Activated naive CD4-positive, alpha-beta T cell treated with anti-CD3 and anti-CD28 coated beads, Interleukin-2, amount 50 U/mL, for 16 hours (primary cell): ENCODE measurements at places on chromosomes 4 and X.

DNA sequence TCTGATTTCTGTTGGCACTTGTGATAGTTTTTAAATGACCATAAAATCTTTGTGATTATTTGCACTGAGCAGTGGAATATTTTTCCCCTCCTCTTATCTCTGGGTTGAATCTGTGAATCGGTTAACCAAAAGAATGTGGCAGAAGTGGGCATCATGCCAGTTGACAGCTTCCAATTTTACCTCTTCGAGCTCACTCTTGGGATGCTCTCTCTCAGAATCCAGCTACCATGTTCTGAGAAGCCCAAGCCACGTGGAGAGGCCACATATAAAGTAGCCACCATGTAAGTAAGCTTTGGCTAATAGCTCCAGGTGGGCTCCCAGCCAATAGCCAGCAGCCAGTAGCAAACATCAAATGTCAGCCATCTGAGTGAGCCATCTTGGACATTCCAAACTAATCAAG, 12.9 kb upstream of the WDR19 start:
- no peak for DNase-seq

- no peak for DNase-seq
Observed at GRCh38 chrX:39536211-39536610, 561.5 kb downstream of the BCOR start.

- no peak for DNase-seq
Observed at GRCh38 chr4:4808086-4808485, 51.4 kb upstream of the MSX1 start.

DNA sequence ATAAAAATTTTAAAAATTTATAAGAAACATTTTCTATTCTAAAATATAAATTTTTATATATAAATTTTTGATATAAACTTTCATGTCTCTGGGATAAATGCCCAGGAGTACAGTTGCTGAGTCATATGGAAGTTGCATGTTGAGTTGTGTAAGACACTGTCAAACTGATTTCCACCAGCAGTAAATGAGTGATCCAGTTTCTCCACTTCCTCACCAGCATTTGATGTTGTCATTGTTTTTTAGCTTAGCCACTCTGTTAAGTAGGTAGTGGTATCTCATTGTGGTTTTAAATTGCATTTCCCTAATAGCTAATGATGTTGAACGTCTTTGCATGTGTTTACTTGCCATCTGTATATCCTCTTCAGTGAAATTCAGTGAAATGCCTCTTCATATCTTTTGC, 66.5 kb downstream of the MAMLD1 start:
- no peak for DNase-seq

DNA sequence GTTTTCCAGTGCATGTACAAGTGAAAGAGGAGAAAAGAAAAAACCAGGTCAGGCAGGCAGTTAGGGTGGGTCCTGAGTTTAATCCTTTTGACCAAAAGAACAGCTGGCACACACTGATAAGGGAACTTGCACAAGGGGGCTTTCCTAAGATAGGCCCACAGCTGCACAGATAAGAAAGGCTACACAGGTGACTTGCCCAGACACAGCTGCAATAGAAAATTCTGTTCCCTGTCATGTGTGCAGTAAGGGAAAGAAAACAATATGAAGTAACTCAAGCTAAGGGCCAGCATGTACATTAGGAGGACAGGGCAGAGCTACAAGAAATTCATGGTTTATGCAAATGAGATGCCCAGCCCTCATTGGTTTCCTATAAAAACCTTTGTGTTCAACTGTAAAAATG, 32.9 kb downstream of the LUZP4 start:
- no peak for DNase-seq

- DNase-seq, result peak; percentile 62
Observed at GRCh38 chr4:6926681-6927478, 17.3 kb downstream of the TBC1D14 start.

- DNase-seq, result no peak
Observed at GRCh38 chr4:75087865-75088264, 154.9 kb downstream of the PARM1 start.

DNA sequence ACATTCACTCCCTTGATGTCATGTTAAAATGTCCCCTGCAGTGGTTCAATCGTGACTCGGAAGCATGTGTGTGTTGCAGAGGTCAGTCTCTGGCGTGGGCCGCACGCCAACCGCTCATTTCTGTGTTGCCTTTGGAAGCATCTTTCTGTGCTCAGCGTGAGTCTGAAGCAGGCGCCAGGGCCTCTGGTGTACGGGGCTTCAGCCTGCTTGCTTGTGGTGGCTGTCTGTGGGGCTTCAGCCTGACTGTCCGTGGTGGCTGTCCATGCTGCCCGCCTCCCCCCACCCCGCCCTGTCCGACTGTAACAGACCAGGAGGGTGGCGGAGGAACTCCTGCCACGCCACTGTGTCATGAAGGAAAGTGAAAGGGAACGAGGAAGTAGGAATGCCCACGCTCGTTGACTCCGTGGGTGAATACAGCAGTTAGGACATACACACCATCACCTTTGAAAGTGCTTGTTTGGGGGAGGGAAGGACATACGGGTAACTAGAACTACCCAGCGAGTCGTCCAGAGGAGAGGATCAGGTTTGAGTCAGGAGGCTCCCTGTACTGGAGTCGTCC, 14.7 kb upstream of the CLCN4 start:
- DNase-seq, result no peak

GRCh38 chr4:127533028-127533700, 99.6 kb upstream of the INTU start:
- no peak for DNase-seq

DNA sequence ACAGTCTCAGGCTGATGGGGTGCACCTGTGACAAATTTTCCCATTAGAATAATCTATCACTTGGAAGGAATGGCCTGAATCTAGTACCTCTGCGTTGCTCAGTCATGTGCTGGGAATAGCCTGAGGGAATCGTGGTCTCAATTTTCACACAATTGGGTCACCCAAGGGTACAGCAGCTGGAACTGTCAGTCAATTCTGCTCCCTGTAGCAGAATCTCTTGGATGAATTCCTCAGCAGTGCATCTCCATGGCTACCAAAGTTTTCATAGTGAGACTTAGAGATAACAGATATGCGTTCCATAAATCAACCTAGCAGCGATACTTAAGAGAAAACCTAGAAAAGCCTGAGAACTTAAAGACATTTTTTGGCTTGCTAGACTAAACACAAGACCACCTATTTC, 288.7 kb upstream of the CTSO start:
- no peak for DNase-seq

DNA sequence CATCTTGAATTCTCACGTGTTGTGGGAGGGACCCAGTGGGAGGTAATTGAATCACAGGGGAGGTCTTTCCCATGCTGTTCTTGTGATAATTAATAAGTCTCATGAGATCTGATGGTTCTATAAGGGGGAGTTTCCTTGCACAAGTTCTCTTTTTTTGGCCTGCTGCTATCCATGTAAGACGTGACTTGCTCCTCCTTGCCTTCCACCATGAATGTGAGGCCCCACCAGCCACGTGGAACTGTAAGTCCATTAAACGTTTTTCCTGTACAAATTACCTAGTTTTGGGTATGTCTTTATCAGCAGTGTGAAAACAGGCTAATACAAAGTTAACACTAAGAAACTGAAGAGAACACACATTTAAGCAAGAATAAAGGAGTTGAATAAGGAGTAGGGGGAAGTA, 16.0 kb downstream of the TBCK start:
- no peak for DNase-seq

GRCh38 chrX:129622757-129623301, 31.9 kb downstream of the APLN start:
- no peak for DNase-seq

- DNase-seq, result no peak
Observed at GRCh38 chr4:138757432-138757831, 258.1 kb upstream of the NOCT start.

- no peak for DNase-seq
Observed at GRCh38 chr4:89434364-89434988, 126.9 kb upstream of the GPRIN3 start.

GRCh38 chr4:99815597-99816011, 1.0 kb upstream of the DAPP1 start:
- no peak for DNase-seq
